Activated CD4-positive, alpha-beta T cell treated with anti-CD3 and anti-CD28 coated beads, Interleukin-2, amount 50 U/mL, for 24 hours (primary cell): ENCODE measurements at places on chromosomes 6 and 20.

DNA sequence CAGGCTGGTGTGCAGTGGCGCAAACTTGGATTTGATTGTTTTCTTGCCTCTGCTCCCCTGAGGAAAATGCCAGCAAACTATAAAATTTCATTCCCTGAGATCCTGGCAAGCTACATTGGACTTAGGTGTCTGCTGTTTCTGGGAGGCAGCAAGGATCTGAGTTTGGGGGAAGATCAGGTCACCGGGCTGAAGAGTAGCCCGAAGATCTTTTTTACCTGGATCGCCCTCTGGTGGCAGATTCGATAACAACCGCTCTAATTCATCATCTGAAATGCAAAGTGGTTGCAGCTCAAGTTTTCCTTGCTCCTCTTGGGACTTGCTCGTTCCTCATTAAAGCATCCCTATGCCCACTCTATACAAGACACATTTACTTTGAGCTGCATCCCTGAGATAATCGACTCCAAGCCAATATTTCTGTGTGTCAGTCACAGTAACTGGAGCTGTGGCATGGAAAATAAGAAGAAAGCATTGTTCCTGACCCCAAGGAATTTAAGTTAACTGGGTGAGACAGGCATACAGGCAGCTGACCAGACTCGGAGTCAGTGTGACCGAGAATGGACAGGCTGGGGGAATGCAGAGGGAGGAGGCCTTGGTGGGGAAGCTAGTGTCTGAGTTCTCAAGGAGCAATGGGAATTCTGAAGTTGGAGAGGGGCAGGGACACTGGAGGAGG, 131.8 kb upstream of the PROKR2 start:
- peak; percentile 38 for DNase-seq

GRCh38 chr6:139597771-139598755, 223.6 kb upstream of the CITED2 start:
- no peak for DNase-seq

DNA sequence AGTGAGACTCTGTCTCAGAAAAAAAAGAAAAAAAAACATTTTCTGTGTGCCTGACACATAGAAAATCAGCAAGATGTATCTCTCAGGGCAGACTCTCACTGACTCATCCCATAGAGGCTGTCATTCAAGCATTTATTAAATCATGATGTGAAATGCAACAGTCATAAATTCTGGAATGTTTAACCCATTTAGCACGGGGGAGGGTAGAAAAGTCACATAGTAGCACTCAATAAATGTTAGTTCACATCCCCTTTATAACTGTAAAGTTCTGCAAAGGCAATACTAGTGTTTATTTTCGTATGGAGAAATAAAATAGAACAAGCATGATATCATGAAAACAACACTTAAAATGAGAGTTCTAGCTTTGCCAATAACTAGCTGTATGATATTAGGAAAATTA, 15.5 kb upstream of the CARMIL1 start:
- DNase-seq, result no peak

DNA sequence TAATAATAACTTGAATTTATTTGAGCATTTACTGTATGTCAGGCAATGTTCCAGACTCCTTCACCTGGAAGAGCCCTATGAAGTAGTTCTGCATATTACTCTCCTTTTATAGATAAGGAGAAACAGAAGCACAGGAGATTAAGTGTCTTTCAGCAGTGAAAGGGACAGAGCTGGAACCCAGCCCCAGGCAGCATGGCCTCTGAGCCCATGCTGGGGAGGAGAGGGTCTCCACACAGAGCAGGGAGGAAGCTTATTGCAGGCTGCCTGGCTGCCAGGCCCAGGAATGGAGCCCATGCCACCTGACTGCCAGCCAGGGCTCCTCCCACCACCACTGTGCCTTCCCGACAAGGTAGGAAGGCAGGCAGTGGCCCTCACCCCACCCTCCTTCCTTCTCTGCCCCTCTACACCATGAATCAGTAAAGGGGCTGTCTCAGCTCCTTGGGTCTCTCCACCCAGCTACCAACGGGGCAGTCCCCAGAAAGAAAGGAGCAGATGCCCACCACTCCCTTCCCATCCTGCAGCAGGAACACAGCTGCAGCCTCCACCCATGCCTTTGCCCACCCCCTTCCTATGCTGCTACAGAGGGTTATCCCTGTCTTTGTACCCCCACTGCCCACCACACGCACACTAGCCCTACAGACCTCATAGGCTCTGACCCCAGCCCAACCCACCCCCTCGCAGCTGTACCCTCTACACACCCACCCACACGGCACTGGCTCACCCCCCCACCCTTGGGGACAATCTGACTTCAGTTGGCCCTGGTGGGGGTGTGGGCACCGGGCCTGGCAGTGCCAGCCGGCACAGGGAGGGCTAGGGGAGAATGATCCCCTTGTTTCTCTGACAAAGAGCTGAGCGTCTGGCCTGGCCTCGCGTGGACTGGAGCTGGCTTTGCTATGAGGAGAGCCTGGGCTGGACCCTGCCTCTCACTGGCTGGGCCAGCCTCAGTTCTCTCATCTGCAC, 41.8 kb downstream of the TFEB start:
- DNase-seq, result no peak

GRCh38 chr6:2192976-2193375, 52.4 kb downstream of the GMDS start:
- DNase-seq, result no peak

DNA sequence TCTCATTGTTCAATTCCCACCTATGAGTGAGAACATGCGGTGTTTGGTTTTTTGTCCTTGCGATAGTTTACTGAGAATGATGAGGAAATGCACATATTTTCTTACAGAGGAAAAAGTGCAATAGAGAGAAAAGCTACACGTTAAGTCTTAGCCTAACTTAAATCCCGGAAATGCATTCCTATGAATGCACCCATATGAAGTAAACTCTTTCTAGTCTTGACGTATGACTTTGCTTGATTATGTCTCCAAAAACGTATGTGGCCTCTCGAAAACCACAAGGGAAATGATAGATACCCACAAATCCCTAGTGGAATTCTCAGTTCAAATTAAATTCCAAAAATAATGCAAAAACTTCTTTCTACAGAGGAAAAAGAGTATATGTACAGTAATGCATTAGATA, 90.7 kb upstream of the SASH1 start:
- DNase-seq, result no peak

GRCh38 chr20:50389808-50390684, 120.1 kb upstream of the PTPN1 start:
- DNase-seq, result no peak

- no peak for DNase-seq
Measured at GRCh38 chr6:24960991-24961475, 25.3 kb upstream of the RIPOR2 start.

GRCh38 chr20:44425923-44426322, 49.8 kb upstream of the TTPAL start:
- no peak for DNase-seq

DNA sequence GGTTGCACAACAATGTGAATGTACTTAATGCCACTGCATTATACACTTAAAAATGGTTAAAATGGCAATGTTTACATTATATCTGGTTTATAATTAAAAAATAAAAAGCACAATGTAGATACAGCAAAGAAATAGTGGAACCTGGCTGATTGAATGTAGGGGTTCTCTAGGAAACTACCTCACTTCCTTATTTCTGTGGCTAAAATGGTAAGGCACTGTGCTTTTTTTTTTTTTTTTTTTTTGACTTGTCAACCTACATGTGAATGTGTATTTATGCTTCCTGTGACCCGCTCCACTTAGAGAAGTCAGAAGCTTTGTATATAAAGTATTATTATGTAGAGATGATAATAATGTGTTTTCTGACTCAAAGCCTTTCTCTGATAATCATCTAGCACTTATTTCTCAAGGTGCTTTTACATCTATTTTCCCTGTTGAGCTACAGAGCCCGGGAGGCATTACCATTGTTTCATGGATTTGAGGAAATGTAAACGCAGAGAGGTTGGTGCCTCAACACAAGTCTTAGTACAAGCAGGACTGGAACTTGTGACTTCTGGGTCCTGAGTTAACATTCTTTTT, 55.0 kb downstream of the SOX4 start:
- DNase-seq, result no peak
